ENCODE measurements at places on chromosomes 7 and 10.
A peak's percentile ranks its signal among the peaks of the same experiment; 100 is the strongest.

DNA sequence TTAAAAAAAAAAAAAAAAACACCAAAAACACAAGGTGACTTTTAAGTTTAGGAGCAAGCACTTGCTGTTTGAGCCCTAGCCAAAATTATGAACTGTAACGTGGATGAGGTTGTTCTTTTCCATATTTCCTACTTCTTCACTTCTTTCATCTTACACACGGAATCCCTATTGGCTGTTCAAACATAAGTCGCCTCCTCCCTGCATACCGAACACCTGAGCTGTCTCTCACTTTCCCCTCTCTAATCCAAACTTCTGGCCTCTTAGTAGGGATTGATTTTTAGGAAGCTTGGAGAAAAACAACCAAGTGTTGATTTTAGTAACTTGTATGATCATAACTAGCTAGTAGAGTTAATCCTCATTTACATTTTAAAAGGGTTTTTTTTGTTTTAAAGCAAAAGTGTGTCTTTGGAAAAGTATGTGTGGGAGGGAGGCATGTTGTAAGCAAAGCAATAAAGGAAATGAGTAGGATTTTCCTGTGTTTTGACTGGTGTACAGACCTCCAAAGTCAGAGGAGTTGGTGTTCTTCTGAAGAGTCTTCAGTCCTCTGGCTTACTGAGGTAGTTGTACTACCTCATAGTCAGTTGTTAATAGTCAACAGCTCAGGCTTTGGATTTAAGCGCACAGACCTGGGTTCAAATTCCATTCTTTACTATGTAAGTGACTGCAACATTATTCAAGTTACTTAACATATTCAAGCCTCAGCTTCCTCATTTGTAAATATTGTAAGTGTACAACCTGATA lies 39.3 kb downstream of the RABGEF1 start:
- no peak for DNase-seq

DNA sequence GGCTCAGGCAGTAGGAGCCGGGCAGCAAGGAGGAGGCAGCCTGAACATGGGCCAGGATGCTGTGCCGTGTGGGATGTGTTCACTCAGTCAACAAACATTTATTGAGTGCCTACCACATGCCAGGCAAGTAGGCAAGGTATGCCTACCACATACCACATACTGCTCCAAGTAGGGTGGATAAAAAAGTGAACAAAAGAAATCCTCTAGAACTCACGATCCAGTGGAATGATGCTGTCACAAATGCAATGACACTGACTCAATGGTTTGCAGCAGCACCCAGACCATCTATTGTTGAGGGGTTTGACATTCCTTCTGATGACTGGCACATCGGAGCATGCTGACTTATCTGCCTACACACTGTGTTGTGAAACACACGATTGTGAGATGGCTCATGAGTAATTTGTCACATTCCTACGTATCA lies 413.5 kb downstream of the NRG3 start:
- DNase-seq = no peak

DNA sequence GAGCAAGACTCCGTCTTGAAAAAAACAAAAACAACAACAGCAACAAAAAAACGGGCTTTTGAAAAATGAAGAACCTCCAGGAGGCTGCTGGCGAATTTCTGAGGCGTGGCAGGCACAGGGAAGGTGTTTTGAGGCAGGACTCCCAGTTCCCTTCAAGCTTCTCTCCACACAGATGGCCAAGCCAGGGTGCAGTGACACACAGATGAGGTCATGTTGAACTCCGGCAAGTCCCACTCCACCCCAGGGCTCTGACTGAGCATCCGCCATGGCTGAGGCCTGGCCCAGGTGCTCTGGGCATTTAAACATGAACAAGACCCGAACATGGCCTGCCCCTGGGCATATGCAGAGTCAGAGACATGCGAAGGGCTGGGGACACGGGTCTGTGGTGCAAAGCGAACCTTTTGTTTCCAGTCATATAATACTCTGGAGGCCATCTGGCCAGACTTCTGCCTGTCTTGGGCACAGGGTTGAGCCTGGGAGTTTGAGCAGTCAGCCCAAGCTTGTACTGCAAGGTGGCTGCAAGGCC lies 514.6 kb upstream of the FOXK1 start:
- DNase-seq = no peak

GRCh38 chr7:100827330-100828226 lies at the start of gene EPHB4:
Gene EPHB4 (minus strand): TSS chr7:100827523. CDS start chr7:100827030, 493 bp downstream.
- DNase-seq = no peak

GRCh38 chr7:3239291-3239691 lies 61.8 kb upstream of the SDK1 start:
- DNase-seq = no peak

- peak; percentile 17 for DNase-seq
Measured at GRCh38 chr10:86100581-86101061, 266.0 kb downstream of the GRID1 start.

DNA sequence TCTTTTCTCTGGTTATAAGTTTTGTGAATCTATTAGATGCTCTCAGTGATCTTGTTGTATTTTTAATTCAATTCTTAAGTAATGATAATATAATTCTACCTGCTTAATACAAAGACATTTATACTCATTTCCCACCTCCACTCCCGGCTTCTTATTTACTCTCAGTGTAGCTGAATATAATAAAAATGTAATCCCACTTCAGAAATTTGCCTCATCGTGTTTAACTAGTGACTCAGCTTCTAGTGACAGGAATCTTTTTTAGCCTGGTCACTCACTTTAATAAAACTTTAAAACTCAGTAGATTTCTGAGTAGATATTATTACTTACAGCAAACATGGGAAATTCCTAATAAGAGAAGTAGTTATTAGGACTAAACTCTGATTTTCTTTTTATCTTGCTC lies 1506.2 kb upstream of the LRRTM3 start:
- DNase-seq = no peak

DNA sequence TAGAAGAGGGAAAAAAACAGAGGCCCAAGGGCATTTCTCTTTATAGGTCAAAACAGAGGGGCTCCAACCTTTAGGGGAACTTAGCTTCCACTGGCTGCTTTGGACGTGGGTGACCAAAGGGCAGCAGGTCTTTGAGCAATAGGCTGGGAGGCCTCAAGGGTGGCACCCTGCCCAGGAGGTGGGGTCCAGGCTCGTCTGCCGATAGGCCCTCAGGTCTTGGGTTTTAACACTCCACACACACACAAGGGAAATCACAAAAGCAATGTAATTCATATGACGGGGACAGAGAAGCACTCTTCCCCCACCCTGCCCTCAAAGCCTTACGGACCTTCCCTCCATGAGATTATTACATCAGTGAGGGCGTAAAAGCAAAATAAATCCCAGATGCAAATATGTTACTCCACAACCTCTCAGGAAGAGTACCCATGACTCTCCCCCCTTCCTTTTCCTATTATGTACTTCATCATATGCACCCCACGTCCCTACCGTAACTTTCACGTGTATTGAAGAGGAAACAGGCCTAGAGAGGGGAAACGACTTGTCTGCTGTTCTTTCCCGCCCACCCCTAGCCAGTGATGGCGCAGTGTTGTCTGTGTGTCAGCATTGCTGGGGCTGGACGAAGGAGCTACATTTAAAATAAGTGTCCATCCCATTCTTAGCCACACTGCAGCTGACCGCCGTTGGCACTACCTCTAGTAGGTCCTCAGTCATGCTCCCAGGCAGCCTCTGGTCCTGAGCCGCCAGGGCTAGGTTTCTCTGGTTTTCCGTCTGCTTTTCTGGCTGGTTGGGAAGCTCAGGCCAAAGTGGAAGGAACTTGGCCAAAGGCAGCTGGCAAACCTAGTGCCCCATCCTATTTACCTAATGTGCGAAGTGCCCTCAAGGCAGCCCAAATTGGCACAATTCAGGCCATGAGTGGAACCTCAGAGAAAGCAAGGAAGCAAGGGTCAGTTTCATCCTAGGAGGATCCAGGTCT lies 2.1 kb downstream of the PCBD1 start:
- no peak for DNase-seq

- DNase-seq = no peak
Measured at GRCh38 chr7:114086914-114087652, 168.3 kb upstream of the PPP1R3A start.

- DNase-seq = no peak
Measured at GRCh38 chr10:101781984-101782810, 1.0 kb downstream of the NPM3 start.

GRCh38 chr7:158734861-158735260 lies 30.3 kb upstream of the NCAPG2 start:
- DNase-seq = no peak

GRCh38 chr10:42640610-42641229 lies 2.4 kb upstream of the ZNF33B start:
- DNase-seq = no peak

- no peak for DNase-seq
Measured at GRCh38 chr10:119653916-119654315, 2.7 kb downstream of the BAG3 start.

DNA sequence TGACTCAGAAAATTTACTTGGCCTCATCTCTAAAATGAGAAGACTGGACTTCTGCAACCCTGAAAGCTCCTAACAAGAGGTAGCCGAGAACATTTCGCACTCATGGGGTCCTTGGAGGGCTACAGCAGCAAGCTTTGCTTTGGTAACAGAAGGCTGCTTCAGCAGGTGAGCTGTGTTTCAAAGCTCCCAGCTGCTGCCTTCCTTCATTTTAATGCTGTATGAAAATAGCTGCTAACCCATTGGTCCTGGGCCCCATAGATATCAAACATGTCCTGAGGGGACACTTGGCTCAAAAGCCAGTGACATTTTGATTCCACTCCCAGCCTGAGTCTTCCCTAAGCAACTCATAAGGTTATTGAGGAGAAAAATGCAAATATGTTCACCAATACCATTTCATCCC lies 14.3 kb upstream of the MALSU1 start:
- DNase-seq = no peak

DNA sequence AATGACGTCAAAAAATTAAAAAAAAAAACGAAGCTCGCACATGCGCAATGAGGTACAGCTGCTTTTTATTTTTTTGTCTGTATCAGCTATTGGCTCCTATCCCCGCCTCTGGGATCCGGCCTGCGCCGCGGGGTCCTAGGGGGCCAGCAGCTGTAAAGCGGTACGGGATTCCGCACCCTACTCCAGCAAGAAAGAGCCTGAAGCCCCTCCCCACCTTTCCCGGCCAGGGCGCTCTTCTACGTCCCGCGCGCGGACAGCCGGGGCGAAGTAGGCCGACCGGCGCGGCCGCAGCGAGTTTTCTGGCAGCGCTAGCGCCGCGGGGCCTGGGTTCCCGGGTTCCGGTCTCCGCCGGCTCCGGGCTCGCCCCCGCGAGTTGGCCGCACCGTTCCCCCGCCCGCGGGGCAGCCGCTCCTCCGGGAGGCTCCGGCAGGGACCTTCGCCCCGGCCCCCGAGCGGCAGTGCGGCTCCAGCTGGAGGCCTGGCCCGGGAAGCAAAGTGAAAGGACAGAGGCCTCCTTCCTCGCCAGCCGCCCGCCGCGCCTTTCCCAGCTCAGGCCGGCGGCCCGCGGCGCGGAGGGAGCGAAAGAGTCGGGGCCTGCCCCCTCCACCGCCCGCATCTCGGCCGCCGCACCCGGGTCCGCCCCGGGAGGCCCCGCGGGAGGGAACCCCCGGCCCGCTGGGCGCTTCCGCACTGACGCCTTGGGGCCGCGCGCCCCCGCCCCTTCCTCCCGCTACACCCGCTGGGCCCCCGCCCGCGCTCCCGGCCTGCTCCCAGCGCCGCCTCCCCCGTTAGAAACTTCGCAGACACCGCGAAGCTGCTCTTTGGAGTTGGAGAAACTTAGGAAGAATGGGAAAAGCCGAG lies 4.7 kb upstream of the SPAG6 start:
- DNase-seq = no peak

GRCh38 chr7:113504142-113504541 lies 385.8 kb upstream of the SMIM30 start:
- DNase-seq = no peak

GRCh38 chr7:124843336-124843735 lies 77.7 kb upstream of the GPR37 start:
- peak; percentile 32 for DNase-seq

- no peak for DNase-seq
Measured at GRCh38 chr10:79928028-79928583, 20.8 kb downstream of the SFTPD start.

DNA sequence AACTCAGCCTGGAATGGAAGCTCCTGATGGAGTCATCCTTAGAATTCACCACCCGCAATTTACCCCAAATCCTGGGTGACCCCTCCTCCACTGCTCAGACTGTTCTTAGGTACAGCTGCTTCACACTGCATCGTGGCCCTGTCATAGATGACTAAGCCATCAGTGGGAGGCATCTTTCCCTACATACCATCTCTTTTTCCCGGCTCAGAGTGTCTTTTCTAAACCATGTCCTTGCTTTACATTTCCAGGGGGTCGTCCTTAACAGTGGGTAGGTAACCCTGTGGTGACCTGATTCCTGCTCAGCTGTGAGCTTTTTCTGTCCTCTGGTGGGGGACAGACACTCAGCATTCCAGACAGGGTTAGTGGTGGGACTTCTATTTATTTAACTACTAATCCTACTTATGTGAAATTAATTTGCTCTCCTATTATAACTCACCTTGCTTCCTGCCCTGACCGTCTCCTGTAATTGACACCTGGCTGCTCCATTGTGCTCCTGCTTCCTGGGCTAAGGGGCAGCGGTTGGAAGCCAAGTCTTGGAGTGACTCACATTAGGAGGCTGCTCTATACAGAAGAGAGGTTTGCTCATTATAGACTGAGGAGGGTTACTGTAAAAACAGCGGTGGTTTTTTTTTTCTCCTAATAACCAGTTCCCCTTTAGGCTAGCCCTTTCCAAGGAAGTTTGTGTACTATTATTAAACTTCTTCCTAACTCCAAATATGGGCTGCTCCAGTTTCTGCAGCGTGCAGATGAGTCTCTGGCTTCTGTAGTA lies 40.6 kb downstream of the PYROXD2 start:
- DNase-seq = no peak

GRCh38 chr10:11440250-11441150 lies 170.9 kb downstream of the USP6NL start:
- DNase-seq = no peak

GRCh38 chr7:45367026-45367425 lies 207.1 kb upstream of the ADCY1 start:
- no peak for DNase-seq

GRCh38 chr7:126202177-126202576 lies 1050.6 kb downstream of the GRM8 start:
- DNase-seq = no peak

GRCh38 chr7:495761-496321 lies 23.8 kb downstream of the PDGFA start:
- no peak for DNase-seq

DNA sequence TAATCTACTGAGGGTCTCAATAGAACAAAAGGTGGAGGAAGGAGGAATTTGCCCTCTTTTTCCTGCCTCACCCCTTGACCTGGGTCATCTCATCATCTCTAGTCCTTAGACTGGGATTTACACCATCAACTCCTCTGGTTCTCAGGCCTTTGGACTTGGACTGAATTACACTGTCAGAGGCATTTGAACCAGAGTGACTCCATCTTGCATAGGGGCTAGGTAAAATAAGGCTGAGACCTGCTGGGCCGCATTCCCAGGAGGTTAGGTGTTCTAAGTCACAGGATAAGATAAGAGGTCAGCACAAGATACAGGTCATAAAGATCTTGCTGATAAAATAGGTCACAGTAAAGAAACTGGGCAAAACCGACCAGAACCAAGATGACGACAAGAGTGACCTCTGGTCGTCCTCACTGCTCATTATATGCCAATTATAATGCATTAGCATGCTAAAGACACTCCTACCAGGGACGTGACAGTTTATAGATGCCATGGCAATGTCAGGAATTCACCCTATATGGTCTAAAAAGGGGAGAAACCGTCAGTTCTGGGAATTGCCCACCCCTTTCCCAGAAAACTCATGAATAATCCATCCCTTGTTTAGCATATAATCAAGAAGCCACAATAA lies 84.0 kb downstream of the C1GALT1 start:
- no peak for DNase-seq
